Activated T-helper 1 cell treated with Interleukin-2 at 50 U/mL for 16 hours (primary cell): ENCODE measurements at places on chromosomes 11 and 22.

GRCh38 chr11:106507645-106508306 is 430.3 kb downstream of the AASDHPPT start:
- DNase-seq, result no peak

- DNase-seq, result no peak
Observed at GRCh38 chr11:27234043-27234668, 128.9 kb downstream of the CCDC34 start.

GRCh38 chr11:70429724-70430521 is 31.6 kb downstream of the CTTN start:
- no peak for DNase-seq

- DNase-seq, result no peak
Observed at GRCh38 chr22:50523806-50524675, 1.4 kb downstream of the SCO2 start.

DNA sequence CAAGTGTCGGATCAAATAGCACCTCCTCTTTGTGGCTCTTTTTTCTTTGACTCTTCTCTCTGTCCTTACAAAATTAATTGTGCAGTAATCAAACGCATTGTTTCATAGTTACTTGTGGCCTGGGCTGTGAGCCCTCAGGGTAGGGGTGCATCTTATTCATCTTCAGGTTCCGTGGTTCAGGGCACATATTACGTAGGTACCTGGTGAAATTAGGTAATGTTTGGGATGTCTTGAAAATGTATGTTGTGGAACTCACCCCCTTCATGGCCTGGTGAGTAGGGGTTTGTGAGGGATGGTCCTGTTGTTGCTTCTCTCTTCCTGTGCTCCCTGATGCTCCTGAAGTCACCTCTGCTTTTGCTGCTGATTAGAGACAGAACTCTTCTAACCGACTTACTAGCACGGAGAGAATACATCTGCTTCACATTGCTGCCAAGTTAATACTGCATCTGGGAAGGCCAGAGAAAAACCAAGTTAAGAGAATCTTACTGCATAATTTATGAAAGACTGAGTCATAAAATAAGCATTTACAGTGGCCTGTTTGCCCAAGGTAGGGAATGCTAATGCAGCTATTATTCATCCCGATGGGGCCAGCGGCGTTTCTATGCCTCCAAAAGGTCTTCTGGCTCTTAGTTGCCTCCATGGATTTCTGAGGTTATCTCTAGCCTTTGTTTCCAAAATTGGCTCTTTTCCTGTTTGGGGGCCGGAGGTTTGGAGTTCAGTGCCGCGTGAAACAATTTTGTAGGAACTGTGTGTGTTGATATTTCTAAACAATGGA is 66.9 kb downstream of the TBC1D22A start:
- no peak for DNase-seq

DNA sequence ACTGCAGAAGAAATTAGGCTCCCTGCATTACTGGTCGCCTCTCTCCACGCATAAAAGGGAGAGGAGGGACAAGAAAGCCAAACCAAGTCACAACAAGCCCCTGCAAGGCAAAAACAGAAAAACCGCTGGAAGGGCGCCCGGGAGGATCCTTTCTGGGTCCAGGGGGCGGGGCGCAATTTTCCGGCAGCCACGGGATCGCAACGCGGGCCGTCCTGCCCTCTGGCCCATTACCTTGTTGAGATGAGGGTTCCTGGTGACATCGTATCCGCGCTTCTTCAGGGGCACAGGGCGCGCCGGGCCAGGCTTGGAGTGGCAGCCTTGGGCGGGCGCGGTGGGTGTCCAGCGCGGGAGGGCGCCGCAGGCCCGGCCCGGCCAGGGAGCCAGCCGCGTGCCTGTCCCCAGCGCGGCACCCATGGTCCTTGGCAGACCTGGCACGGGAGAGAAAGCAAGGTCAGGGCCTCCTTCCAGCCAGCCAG is 847 bp downstream of the ME3 start:
- DNase-seq, result no peak

DNA sequence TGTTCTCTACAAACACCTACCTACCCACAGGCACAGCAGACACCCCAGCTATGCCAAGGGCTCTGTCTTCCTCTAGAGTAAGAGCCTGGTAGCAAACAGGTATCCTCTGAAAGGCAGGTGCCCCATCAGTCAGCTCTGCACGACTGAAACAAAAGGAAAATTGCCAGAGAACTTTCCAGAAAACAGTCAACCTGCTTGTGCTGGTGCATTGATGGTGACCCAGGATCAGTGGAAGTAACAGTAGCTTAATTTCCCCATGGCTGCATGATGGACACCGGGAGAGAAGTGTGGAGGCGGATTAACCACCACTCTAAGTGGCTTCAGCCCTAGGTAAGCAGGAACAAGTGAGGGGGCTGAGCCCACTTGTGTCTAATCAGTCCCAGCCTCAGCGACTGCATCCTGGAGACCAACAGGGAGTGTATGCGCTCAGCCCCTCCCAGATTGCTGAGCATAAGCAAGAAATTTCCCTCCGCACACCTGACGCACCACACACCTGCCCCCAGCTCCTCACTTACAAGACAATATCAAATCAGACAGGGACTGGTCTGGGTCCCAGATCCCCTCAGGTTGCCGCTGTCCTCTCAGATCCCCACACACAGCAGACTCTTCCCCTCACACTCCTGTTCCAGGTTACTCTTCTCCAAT is 70.7 kb upstream of the IGLL5 start:
- no peak for DNase-seq

- no peak for DNase-seq
Observed at GRCh38 chr11:1523779-1524178, 37.2 kb upstream of the MOB2 start.

DNA sequence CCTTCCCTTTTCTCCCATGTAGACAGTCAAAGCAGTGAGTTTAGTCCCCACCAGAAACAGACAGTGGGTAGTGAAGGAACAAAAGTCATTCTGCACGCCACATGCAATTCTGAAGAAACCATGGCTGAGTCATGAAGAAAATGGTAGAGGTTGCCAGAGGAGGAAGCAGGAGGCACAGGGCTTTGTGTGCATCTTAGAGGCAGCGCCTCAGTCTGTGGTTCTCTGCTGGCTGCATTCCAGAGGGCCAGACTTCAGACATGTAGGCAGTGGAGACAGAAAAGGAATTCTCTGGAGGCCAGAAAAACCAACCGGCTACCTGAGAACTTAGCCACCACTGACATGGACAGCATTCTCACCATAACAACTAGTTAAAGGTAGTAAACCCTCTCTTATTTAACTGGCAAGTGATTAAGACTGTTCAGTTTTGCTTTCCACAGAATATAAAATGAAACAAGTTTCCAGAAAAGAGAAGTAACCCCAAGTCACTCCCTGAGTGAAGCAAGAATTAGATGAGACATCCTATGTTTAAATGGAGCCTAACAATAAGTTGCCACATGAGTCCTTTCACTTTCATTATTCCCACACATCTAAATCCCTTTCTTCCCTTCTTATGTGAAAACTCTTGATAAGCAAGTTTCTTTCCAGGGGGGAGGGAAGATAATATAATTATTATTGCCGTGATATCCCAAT is 556.1 kb downstream of the SOX6 start:
- DNase-seq, result no peak

DNA sequence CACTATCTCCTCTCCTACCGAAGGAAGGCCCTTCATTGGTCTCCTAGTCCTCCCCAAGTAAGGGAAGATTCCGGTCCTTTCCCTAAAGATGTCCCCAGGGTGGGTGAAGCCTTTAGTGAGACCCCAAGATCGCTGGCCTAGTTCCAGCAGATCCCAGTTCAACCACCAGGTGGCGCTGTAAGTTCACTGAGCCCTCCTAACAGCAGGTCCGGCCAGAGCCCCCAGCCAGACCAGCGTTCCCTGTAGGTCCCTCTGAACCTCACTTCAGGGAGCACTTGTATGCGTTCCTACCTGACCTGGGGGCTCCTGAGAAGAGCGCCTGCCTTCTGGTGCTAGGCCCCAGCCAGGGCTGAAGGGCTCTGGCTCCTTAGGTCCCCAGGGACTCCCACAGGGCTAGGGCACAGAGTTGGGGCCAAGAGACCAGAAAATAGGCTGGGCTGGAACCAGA is 38.1 kb downstream of the LMO1 start:
- peak; percentile 49 for DNase-seq

GRCh38 chr11:111086058-111086457 is 159.5 kb upstream of the POU2AF2 start:
- DNase-seq, result no peak

DNA sequence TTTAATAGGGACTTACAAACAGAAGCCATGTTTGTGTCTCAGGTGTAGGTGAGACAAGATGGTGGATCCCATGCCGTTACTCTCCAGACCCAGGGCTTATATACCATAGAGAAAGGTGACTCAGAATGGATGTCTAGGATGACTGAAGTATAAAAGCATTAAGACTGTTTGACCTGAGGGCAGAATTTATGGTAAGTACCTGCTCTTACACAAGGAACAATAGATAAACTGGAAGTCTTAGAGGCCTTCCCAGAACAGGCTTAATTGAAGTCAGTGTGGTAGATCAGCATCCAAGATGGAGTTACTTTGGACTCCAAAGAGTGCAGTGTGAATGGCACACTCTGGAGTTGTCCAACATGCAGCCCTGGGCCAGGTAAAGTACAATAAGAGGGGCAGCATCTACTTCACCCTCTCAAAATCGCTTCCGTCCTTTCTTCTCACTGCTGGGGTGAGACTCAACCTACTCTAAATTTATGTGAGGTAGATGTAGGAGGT is 387.0 kb upstream of the DDI1 start:
- no peak for DNase-seq
